ENCODE measurements at places on chromosomes 5 and 9.

DNA sequence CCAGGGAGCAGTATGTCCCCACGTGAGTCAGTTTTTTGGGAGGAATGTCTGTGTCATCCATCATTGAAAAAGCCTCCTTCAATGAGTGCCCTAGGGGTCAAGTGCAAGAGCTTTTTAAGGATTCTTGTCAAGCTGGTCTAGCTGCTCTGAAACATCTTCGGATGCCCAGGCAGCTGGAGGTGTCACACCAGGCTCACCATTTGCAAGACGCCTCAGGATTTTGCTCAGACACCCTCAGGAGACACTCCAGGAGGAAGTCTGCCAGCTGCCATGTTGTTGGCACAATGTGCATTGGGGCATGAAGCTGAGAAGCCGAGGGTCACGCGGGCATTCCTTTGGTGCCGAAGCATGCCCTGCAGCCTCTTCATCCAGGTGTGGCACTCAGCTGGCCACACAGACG lies 111.1 kb upstream of the S1PR3 start:
- no peak for DNase-seq

- DNase-seq: no peak
These were observed 25.6 kb downstream of the FBXW11 start for GRCh38 chr5:171980792-171981191.

DNA sequence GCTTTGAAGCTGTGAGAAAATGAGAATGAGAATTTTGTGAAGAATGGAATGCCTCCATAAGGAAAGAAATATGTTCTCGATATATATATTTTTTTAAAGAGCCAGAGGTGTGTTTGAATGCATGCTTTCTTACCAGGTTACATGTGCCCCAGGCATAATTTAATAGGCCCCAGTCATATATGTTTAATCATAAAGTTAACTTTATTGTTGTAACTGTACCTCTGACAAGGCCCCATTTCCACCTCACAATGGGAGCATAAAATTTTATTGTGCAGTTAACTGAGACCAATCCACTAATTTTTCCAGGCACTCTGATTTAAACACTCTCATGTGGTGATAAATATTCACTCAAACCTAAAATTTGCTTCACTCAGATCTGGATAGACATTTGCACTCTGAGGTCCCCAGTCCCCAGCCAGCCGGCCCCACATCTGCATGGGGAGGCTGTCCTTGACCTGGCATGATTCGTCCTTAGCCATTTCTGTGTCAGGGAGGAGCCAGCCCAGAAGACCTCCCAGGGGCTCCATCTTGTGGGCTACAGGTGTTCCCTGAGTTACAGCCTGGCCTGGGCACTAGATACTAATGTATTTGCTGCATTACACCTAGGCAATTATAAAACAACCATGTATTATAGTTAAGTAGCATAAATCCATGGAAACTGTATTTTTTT lies 245.8 kb downstream of the MTRR start:
- DNase-seq: no peak

GRCh38 chr9:96888591-96888990 lies 34.3 kb upstream of the ZNF782 start:
- DNase-seq: no peak

DNA sequence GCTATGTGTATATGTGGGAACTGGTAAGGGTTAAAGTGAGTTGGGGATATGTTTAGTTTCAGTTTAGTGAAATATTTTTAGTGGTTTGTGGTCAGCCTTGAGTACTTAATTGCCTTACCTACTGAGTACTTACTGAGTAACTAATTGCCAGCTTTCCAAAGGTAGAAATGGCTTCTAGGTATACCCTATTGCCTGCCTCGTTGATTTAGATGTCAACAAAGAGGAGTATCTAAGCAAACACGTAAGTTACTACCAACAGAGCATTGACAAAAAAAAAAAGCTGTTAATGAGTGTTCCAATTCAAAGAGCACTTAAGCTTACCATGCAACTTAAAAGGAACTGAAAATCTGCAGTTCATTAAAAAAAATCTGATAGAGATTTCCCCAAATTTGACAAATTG lies 8.8 kb downstream of the ATP10B start:
- peak; percentile 30 for DNase-seq

DNA sequence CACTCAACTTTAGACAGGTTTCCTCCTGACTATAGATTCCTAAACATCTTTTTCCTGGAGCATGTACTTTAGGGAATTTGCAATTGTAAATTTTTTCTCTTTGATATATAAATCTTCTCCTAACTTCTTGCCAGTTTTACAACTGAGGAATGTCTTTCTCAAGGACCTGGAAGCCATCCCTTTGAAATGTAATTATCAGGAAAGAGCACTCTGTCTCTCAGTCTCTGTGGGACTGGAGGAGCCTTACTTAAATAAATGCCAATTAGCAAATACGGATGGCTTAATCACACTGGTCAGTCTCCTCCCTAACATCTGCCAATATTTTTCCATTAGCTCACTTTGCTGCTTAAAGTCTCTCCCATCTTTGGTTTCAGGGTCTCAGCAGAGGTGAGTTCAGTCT lies 344.3 kb upstream of the ARRDC3 start:
- no peak for DNase-seq

DNA sequence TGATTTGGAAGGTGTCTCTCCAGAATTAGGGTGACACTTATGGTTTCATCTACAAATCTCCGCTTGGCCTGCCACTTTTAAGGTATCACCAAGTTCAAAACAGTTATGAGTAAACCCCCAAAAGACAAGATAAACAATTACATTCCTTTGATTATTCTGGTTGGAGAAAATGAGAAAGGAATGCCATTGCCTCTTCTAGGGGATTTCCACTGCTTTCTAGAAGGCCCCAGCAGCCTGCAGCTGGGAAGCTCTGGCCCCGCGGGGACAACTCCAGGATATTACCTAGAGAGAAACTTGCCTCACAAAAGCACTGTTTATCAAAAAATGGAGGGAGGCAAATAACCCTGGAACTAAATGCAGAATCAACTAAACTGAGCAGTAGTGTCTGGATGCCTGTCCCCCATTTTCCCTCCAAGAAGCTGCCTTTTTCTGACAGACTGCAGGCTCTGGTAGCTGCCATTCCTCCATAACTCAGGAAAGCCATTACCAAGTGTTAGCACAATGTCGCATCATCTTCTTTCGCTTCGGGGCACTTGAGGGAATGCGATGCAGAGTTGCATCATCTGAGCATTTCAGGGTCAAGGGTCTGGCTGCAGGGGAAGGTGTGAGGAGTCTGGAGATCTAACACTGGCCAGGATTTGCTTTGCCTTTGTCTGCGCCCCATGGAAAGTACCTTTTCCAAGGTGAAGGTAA lies 71.5 kb upstream of the PLPP6 start:
- no peak for DNase-seq

DNA sequence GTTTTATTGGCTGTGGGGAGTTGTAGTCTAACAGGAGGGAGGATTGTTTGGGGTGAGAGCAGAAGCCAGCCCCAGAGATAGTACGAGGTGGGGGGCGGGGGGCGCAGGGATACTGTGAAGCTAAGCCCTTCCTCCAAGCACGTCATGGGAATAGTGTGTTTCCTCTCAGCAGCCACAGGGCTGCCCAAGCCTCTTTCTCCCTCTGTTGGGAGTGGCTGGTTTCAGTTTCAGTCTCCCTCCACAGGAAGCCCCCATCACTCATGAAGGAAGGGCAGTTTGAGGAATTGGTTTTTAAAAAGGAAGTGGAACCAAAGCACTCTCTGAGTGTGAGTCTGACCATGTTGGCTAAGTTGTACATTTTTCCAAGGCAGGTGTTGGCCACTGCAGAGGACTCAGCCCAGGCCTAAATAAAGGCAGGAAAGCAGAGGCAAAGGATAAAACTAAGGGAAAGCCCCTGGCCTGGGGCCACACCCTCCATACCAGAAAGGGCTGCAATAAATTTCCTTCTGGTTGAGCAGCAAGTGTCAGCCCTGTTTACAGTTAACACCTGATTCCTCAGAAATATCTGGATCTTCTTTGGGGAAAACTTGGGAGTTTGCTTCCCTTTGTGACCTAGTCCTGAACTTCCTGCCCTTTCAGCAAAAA lies 3.2 kb downstream of the RAB24 start:
- DNase-seq: no peak

- DNase-seq: peak; percentile 68
These were observed 29.5 kb downstream of the TPPP start for GRCh38 chr5:663436-664342.

DNA sequence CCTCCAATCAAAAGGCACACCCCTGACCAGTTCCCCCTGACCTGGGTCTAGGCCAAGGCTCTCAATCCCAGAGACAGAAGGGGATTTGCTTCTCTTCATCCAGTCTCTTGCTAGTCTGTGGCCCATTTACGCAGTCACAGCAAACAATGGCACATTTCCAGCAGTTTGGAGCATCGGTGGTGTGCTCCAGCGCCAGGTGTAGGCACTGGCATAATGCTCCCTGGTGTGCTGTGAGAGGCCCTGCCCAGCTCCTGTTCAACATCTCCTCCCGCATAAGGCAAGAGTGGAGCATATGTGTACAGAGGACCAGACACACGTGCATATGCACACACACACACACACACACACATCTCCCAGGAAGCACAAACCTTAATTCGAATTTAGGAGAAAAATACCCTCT lies 79.5 kb upstream of the ERCC6L2 start:
- peak; percentile 94 for DNase-seq

GRCh38 chr5:4625206-4625896 lies 514.8 kb upstream of the ADAMTS16 start:
- DNase-seq: no peak

GRCh38 chr5:104299998-104300706 lies 737.6 kb upstream of the NUDT12 start:
- no peak for DNase-seq

- DNase-seq: no peak
These were observed 71.0 kb upstream of the MOCS2 start for GRCh38 chr5:53180538-53180937.

GRCh38 chr9:26893030-26893676 lies 551 bp upstream of the CAAP1 start:
- DNase-seq: no peak

DNA sequence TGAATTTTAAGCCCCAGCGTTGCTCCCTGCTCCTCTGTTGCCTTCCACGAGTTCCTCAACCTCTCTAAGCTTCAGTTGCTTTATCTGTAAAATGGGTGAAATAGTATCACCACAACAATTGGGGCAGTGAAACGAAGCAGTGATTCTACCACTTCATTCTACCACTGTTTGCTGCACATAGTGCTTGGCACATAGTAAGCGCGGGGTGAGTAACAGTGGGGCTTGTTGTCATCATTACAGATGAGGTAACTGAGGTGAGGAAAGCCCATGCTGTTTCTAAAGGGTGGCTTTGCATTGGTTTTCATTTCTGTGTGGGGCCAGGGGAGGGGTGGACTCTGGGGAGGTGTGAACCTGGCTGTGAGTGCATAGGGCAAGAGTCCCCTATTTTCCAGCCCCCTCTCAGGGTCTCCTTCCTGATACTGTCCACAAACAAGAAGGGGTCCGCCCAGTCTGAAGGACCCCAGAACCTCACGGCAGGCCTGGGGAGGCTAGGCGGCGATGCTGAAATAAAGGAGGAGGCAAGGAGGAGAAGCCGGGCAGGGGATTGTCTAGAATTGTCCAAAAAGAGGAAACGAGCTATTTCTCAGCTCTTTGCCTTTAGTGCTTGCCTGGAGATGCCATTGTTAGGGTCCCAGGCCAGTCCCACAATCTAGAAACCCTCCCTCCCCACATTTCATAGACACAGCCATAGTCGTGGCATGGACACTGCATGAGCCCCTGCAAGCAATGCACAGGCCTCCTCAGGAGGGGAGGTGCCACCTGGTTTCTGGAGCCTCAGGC lies 65.6 kb downstream of the IL6ST start:
- no peak for DNase-seq

Data from NCI-H2081 (cell line).